ENCODE measurements at places on chromosomes 5 and 9.

- DNase-seq, result no peak
Observed at GRCh38 chr5:160342413-160342941, 27.9 kb downstream of the C1QTNF2 start.

DNA sequence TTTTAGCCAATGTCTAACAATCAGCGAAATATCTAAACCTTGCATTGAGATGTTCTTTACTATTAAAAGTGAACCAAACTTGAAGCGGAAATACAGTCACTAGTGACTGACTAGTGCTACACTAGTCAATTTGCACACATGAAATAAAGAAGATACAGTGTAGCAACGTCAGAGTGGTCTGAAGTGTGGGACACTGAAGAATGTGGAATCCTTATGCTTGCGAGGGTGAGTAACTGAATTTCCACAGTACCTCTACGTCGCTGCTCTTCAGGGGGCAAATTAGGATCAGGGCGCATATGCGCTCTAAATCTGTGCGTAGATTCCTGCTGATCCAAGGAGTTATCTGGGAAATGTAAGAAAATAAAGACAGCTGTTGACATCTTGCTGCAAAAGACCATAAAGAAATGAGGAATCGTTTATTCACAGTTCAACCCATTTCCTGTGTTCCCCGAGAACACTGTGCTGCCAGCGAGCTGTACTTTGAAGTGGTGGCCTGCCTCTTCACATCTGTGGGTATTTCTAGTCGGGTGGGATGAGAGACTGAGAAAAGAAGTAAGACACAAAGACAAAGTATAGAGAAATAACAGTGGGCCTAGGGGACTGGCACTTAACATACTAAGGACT lies 39.8 kb upstream of the FLT4 start:
- no peak for DNase-seq

DNA sequence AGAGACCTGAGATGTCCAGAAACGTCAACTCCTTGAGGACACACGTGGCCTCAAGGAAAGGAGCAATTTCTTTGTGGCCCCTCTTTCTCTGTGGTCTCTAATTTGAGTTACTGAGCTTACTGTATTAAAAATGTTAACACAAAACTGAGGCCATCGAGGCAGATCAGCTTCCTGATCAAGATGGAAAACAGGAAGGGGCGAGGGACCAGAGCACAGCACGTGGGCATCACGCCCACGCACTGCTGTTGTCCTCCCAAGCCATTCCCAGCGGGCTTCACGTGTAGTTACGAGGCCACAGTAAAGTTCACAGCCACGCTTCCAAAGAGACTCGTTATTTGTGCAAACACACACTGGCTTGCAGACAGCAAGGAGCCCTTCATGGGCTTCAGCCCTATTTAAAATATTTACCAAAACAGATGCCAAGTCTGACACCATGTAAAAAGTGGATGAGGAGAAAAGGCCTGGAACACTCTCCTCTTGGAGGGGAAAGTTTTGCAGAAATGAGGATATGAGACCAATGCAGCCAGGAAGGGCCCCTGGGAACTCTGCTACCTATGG lies 149.5 kb downstream of the ROR2 start:
- no peak for DNase-seq

DNA sequence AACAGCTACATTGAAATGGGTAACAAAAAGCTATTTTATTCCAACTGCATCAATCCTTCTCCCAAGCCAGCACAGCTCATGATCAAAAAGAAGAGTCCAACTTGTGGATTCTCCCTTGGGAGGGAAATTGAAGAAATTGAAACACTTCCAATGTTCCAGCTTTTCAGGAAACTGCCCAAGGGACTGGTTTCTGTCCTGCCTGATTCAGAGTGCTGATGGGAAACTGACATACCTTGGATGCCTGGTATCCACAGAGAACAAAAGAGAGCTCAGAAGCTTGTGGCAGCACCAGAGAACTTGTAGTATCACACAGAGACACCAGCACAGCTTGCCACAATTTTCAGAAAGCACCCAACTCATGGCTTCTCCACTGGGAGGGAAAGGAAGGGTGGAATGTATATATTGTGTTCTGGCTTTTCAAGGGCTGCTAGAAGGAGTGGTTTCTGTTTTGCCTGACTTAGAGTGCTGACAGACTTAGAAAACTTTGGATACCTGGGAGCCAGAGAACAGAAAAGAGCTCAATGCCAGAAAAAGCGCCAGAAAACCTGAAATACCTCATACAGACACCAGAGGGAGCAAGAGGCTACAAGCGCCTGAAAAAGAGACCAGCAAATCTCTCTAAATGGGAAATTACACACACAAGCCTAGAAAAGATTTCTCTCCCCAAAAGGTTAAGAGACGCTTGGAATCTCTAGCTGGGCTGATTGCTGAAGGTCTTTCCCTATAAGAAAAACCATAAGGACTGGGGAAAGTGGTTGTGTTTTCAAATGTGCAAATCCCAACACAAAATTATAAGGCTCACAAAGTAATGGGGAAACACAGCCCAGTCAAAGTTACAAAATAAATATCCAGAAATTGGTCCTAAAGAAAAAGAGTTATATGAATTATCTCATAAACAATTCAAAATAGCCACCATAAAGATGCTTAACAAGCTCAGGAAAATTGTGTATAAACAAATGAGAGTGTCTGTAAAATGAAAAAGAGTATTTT lies 178.8 kb downstream of the SPOCK1 start:
- DNase-seq, result no peak

- DNase-seq, result peak; percentile 27
Observed at GRCh38 chr5:177300236-177300880, 3.2 kb downstream of the RAB24 start.

DNA sequence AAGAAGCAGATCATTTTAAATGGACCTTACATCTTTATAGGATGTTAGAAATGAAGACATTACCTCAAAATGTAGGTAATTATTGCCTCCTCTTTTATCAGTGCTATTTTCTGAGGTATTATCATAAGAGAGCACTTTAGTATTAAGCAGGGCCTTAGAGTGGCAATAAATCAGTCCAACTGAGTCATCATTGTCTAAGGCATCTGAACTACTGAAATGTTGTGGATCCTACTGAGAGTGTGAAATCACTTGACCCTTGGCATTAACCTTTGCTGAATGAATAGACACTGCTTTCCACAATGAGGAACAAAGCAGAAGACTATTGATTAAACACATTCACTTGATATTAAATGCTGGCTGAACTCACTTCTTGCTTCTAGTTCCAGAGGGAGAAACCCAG lies 224.6 kb upstream of the ARRDC3 start:
- DNase-seq, result no peak

DNA sequence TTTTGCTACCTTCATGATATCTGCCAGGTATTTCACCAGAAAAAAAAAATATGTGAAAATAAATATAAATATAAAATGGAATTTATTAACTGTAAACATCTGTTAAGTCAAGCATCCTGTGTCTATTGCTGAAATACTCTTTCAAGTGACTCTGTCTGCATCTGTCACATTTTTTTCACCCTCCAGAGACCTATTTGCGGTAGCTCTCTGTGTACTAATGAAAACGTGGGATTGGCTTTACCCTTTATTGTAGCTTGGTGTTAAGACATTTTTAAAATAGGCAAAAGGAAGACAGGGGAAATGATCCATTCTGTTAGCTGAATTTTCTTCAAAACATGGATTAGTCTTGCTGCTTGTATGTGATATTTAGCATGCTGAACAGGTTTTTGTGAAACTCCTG lies 536.0 kb upstream of the WWC1 start:
- DNase-seq, result no peak

DNA sequence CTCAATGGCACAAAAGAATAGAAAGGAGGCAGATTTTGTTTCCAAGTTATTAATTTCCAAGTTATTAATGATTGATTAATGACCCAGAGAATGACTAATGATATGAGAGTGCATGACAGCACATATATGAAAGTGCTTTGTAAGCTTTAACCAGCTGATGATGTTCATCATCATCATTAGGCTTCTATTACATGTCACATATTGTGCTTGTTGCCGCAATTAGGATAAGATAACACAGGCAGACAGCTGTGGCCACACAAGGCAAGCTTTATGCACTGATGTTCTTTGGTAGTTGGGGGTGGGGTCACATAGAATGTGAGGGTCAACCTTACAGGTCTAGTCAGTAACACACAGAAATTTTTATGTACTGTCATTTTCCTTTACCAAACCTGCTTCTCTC lies 219.7 kb downstream of the TRPM3 start:
- DNase-seq, result no peak

DNA sequence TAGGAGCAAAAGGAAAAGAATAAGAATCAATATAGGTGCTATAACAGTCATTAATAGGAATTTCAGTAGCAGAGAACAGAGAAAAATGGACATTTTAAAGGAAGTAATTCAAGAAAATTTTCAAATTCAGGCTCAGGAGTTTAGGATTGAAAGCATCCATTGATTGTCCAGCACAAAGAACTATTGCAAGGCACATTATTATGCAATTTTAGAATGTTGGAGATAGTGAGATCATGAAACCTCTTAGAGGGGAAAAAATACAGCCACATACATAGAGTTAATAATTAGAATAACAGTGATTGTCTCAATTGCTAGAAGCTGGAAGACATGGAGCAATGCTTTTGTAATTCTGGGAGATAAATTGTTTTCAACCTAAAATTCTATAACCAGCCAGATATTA lies 31.5 kb downstream of the CNTLN start:
- DNase-seq, result no peak

- no peak for DNase-seq
Observed at GRCh38 chr9:69155341-69156030, 18.6 kb upstream of the TJP2 start.

DNA sequence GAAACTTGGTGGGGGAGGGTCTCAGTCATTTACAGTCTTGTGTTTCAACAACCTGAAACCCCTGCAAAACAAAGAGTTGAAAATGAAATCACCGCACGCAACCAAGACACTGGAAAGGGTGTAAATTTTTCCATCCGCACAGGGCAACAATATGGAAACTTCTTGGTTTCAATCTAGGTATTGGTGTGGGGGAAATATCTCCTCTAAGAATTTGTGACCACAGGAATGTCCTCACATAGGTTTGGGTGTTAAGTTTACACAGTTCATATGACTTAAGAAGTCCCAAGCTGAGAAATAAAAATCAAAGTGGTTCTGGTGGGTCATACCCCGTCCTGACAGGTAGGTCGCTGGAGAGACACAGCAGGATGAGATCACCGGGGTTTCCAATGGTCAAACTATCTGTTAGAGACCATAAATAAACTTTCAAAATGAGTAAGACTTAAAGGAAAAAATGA lies 51.9 kb upstream of the PIP5K1B start:
- no peak for DNase-seq

DNA sequence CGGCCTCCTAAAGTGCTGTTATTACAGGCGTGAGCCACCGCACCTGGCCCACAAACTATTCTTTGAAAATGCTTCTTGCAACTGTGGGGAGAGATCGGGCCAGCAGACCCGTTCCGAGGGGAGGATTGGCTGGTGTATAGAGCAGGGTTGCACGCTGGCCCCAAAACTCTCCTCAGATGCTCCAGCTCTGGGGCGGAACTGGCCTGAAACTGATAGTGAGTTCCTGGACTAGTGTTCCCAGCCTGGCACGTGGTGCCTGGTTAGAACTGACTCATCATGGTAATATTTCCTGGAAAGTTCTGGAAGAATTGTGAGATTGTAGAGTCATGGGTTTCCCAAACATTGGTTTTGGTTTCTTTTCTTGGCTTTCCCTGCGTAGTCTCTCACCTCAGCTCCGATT lies 120.5 kb downstream of the FBXL7 start:
- peak; percentile 42 for DNase-seq

GRCh38 chr9:89455356-89455824 lies 42.5 kb downstream of the SEMA4D start:
- no peak for DNase-seq

- no peak for DNase-seq
Observed at GRCh38 chr5:32526810-32527209, 58.5 kb upstream of the SUB1 start.

- no peak for DNase-seq
Observed at GRCh38 chr9:33709269-33709668, 86.1 kb upstream of the PRSS3 start.

DNA sequence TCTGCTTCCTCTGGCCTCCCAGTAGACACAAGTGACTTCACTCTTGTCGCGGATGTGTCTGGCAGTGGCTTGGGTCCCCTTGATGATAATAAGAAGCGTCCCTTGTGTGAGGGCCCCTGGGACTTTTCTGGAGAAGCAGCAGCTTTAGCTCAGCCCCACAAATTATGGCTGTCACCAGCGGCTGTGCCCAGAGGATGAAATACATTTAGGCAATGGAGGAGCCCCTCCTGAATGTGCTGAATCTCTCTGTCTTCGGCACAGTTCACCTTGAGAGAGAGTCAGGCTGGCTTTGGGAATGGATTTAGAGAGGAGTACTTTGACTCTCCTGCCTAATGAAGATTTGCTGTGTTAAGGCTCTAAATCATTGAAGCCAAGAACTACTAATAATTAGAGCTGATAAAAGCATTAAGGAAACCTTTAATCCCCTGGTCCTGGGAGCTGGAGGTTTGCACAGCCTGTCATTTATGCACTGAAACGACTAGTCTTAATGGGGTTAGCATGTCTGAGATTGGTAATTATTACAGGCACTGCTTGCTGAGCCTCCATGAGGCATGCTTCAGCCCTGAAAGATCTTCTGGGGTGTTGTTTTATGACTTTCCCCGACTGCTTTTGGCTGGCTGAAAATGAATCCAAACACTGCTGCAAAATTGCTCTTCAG lies 127.0 kb downstream of the TENT4A start:
- no peak for DNase-seq

- peak; percentile 41 for DNase-seq
Observed at GRCh38 chr5:127705120-127705892, 2.1 kb downstream of the CCDC192 start.

DNA sequence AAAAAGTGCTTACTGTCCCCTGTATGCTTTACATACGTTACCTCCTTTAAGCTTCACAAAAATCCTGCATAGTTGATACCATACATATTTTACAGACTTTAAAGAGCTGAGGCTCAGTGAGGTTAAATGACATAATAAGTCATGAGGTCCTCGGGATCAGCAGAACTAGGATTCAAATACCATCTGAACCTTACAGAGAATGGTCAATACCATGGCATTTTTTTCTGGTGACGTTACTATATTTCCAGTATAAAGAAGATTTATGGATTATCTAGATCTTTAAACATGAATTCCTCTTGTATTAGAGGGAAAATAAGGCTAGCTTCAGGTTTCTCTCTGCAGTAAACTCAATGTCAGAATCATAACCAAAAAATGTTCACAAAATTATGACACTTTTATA lies 153.7 kb upstream of the GPR151 start:
- no peak for DNase-seq

- no peak for DNase-seq
Observed at GRCh38 chr5:131245948-131246347, 17.9 kb upstream of the CDC42SE2 start.

GRCh38 chr5:76610196-76610595 lies 13.0 kb downstream of the F2RL2 start:
- DNase-seq, result no peak

GRCh38 chr5:16757989-16758501 lies 141.2 kb upstream of the RETREG1 start:
- no peak for DNase-seq

- DNase-seq, result no peak
Observed at GRCh38 chr9:15640121-15640520, 87.3 kb downstream of the CCDC171 start.

GRCh38 chr5:108339220-108339619 lies 42.7 kb downstream of the FBXL17 start:
- DNase-seq, result no peak

Data from non-pigmented ciliary epithelial cell (primary cell).